Stimulated activated CD8-positive, alpha-beta memory T cell treated with anti-CD3 and anti-CD28 coated beads, Interleukin-12 subunit alpha, Interleukin-12 subunit beta, amount 100 ng/mL, for 4 hours (primary cell): ENCODE measurements at places on chromosomes 6 and 20.

DNA sequence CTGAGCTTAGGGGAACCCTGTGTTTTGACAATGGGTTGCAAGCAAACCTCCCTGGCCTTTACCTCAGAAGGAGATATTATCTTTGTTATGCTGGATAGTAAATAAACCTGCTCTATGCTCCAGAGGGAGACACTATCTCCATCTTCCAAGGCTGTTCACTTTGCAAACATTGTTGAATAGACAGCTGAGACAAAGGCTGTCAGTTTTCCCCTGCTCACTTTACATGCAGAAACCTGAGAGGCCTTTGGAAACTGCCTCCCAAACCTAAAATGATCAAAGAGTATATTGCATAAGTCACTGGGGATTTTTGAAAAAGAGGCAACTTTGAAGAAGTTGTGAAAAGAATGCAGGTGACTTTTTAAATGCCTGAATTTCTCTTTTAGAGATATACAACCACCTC, 61.6 kb downstream of the MRAP2 start:
- DNase-seq = no peak

GRCh38 chr20:24647713-24648112, 178.3 kb downstream of the SYNDIG1 start:
- DNase-seq = no peak

DNA sequence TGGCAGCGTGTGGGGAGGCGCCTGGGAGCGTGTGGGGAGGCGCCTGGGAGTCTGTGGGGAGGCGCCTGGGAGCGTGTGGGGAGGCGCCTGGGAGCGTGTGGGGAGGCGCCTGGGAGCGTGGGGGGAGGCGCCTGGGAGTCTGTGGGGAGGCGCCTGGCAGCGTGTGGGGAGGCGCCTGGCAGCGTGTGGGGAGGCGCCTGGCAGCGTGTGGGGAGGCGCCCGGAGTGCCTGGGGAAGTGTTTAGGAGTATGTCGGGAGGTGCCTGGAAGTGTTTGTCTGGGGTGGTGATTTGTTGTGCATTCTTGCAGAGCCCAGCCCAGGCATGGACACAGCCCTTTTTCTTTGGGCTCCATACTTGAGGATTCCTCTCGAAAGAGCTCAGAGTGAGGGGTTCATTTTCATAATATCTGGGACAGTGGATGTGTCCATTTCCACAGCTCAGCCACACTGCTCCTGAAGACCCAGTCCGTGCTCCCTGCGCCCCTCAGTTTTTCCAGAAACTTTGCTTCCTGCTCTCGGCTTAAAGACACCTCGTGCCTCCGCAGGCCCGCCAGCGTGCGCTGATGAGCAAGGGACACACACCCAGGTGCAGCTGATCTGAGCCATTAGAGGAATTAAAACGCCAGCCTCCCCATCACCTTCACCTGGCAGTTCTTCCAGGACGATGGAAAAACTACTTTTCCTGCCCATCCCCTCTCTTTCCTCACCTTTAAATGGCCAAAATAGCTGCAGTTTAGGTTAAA, 172.2 kb upstream of the THBS2 start:
- no peak for DNase-seq

GRCh38 chr6:71745525-71745924, 140.8 kb upstream of the RIMS1 start:
- no peak for DNase-seq

DNA sequence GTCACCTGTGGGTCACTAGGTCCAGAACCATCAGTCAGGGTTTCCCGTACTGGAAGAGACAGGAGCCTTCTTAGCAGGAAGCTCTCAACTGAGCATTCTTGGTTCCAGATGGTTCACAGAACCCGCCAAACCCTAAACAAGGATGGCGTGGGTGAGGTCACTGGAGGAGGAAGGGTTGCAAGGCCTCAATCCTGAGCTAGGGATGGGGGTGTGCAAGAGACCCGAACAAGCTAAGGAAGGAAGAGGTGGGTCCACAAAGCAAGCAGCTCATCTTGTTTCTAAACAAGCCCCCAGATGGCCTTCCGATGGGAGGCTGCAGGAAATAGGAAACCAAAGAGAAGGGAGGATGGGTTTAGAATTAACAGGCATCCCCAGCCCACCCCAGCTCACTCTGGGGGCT, 92.7 kb downstream of the PREX1 start:
- no peak for DNase-seq

DNA sequence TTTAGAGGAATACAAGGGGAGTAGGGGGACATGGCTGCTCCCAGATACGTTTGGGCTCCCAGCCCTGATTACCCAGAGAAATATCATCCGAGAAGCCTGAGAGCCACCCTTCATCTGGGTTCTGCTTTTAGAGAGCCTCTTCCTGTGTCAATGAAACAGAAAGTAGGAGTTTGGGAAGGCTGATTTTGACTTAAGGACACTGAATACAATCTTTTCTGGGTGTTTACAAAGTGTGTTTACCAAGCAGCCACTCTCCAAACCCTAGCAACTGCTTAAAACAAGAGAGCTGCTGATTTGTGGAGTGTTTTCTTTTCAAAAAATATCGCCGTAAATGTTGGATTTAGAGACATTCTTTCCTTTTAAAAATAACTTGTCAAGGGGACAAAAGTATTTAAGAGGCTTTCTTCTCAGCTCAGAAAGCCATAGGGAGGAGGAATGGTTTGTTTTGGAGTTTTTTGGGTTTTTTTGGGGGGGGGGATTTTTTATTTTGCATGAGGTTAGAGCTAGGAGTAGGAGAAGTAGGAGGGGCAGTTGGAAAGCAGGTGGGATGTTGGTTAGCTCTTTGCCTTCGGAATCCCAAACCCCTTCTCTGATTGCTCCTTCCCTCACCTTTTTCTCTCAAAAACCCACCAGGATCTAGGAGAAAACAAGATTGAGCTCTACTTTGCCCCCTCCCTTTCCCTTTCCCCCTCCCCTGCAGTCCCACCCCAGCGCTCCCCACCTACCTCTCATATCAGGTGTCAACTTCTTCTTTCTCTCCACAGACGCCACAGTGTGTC, 12.4 kb downstream of the MAFB start:
- DNase-seq = no peak

DNA sequence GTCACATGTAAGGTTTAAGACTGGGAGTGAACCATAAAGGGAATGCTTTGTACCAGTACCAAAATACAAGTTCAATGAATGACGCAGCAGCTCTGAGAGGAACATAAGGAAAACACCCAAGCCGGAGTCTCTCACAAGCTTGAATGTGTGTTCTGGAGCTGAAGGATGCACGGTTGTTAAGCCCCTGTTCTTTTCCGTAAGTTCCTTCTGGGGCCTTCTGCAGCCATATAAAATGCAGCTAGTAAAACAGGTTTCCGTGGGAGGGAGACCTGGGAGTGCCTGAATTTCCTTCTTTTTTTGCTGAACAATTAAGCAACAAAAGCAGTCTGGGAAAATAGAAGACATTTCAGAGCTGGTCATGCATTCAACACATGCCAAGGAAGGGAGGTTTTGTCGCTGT, 73.2 kb upstream of the JAG1 start:
- DNase-seq = no peak

DNA sequence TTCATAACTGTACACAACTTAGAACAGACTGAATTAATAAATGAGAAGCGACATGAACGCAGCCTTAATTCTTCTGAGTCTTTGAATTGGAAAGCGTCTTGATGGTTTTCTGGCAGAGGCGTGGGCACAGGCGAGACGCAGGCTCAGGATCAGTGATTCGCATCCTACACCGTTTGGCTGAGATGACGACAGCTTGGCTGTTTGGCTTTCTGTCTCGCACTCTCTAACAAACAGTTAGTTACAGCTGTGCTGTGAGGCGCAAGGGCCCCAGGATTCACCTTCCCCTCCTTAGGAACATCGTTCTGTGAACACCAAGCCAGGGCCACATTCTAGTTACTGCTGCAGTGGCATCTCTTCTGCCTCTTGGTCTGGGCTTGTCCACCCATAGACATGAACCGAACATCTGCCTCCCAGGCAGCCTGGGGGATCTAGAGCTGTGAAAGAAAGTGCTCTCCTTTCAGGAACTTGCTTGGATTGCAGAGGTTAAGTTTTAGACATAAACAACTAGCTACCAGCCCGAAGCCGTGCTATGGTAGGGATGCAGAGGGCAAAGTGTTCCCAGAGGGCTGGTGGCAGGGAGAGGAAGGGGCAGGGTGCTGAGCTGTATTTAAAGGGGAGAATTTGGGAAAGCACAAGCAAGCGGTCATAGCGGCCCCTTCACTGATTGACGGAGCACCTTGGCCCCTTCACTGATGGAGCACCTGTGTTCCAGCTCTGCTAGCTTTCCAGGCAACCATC, 49.6 kb downstream of the TCP11 start:
- no peak for DNase-seq
